Colonic mucosa (tissue), 4 donors: ENCODE measurements at places on chromosomes 2 and 18. TPM values are rescaled to one million over a fixed set of nuclear protein-coding genes. Genes with fewer than 3 reads are reported as not detected.

Gene PROM2
- 63.4 TPM for total RNA-seq

GRCh38 chr2:181972431-181973170 lies 13.1 kb upstream of the PPP1R1C start:
- H3K4me1 ChIP-seq = no peaks in the 10 kb centered on the region
- H3K36me3 ChIP-seq = no peaks in the 10 kb centered on the region
- no peak overlapping the region for H3K4me3 ChIP-seq
- H3K27ac ChIP-seq = no peak overlapping the region
- DNase-seq = no peak

- no peaks in the 10 kb centered on the region for H3K36me3 ChIP-seq
- H3K27ac ChIP-seq = no peak overlapping the region
- H3K4me1 ChIP-seq = no peaks in the 10 kb centered on the region
- DNase-seq = peak; percentile 20
Observed at GRCh38 chr2:61632276-61633169, 94.4 kb upstream of the XPO1 start.

- H3K4me3 ChIP-seq = no peak overlapping the region
- no peaks in the 10 kb centered on the region for H3K36me3 ChIP-seq
- DNase-seq = no peak
- H3K4me1 ChIP-seq = no peaks in the 10 kb centered on the region
- no peaks in the 10 kb centered on the region for H3K27me3 ChIP-seq
Observed at GRCh38 chr2:10370390-10370789, 67.7 kb downstream of the HPCAL1 start.

GRCh38 chr2:79993144-79993543 lies 311.4 kb downstream of the LRRTM1 start:
- no peak overlapping the region for H3K27ac ChIP-seq
- H3K27me3 ChIP-seq = no peaks in the 10 kb centered on the region
- H3K4me3 ChIP-seq = no peak overlapping the region
- no peak for DNase-seq
